ENCODE measurements at places on chromosomes 3 and 15.
A peak's percentile ranks its signal among the peaks of the same experiment; 100 is the strongest.

DNA sequence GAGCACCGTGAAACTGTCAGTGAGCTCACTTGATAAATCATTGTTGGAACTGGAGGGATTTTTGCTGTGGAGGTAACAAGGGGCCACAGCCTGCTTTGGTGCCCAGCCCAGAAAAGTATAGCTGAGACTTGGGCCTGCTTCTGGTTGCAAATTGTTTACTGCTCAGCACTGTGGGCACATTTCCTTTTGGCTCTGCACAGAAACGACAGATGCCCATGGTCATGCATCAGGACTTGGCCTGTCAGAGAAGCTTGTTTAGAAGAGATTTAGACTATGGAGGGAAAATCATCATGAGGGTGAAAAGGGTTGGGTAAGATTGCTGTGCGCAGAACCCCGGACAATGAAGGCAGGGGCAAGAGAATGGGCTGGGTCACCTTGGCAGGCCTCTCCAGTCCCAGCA, 286.1 kb upstream of the CTNNB1 start:
- no peak for DNase-seq

DNA sequence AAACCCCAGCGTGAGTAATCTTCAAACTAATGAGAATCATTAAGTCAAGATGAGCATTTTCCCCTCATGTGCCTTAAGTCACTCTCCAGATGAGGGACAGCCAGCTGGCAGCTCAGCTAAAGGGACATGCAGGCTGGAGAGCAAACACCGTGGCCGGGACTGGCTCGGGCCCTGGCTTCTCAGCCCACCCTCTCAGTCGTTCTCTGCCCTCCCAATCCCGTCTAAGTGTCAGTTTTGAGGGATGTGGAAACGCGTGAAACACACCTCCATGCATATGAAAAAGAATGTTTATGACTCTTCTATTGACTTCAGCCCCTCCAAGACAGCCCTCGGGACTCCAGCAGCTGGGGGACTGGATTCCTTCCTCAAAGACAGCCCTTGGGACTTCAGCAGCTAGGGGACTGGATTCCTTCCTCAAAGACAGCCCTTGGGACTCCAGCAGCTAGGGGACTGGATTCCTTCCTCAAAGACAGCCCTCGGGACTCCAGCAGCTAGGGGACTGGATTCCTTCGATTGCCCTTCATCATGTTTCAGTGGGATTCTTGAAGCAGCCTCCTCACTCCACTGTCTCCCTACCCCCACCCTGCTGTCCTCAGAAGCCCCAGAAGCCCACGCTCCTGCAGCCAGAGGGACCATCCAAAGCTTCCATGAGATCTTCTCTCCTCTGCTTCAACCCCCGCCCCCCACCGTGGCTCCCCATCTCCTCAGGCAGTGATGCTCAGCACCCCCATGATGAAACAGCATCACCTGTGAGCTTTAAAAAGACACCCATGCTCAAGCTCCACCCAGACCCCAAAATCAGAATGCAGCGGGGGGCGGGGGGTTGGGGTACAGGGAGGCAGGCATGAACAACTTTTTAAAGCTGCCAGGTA, 228.9 kb downstream of the XXYLT1 start:
- no peak for DNase-seq

DNA sequence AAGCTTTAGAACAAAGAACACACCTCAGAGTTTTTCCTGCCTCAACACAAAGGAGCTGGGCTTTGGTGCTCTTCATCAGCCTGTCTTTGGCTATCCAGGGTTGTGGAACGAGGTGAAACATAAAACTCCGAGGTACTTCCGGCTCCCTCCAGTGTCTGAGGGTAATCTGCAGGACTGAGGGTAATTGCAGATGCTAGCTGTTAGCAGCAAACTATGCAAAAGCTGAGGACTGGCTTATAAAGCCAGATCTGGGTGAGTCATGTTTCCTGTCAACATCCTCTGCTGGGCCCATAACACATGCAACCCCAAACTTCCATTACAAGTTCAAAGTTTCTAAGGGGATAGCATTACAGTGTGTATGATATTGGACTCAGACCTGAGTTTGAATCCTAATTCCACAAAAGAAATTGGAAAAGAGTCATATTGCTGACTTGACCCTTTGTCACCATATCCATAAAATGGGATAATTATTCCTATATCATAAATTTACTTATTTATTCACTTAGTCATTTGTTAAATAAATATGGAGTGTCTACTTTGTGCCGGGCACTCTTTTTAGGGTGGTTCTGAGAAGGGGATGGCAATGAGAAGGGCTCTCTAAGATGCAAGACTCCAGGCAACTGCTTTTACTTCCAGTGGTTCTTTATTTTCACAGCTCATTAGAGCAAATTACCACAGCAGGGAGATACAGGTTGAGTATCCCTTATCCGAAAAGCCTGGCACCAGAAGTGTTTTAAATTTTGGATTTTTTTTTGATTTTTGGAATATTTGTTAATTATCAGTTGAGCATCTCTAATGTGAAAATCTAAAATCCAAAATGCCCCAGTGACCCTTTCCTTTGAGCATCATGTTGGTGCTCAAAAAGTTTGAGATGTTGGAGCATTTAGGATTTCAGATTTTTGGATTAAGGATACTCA, 9.5 kb upstream of the TRIM69 start:
- DNase-seq, result peak; percentile 83

- DNase-seq, result no peak
Measured at GRCh38 chr3:176037636-176038035, 1159.6 kb downstream of the TBL1XR1 start.

- no peak for DNase-seq
Measured at GRCh38 chr3:15578289-15578867, 23.0 kb downstream of the HACL1 start.

GRCh38 chr3:104646196-104646595, 720.5 kb upstream of the ALCAM start:
- no peak for DNase-seq

DNA sequence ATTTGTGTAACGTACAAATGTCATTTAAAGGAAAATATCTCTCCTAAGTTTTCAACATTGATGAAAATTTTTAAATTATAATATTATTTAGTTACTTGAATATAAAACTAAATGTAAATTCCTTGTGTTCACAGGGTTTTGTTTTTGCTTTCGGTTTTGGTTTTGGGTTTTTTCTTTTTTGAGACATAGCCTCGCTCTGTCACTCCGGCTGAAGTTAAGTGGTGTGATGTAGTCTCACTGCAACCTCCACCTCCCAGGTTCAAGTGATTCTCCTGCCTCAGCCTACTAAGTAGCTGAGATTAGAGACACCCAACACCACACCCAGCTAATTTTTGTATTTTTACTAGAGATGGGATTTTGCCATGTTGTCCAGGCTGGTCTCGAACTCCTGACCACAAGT, 79.3 kb upstream of the TCF12 start:
- DNase-seq, result no peak

DNA sequence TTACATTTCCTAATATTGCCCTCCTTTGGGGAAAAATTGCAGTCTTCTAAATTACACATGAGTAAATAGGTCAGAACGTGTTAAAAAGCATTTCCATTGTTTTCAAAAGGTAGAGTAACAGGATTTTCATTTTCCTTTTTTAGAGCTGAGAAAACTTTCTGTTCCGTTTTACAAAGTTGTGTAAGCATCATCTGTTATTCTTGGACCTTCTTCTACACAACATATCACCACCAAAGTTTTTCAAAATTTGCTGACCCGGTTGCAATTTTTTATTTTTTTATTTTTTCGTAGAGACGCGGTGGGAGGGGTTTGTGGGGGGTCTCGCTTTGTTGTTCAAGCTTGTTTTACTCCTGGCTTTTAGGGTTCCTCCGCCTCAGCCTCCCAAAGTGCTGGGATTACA, 1.1 kb downstream of the CCDC39 start:
- no peak for DNase-seq

- peak; percentile 61 for DNase-seq
Measured at GRCh38 chr3:178036451-178037144, 499.6 kb upstream of the KCNMB2 start.

DNA sequence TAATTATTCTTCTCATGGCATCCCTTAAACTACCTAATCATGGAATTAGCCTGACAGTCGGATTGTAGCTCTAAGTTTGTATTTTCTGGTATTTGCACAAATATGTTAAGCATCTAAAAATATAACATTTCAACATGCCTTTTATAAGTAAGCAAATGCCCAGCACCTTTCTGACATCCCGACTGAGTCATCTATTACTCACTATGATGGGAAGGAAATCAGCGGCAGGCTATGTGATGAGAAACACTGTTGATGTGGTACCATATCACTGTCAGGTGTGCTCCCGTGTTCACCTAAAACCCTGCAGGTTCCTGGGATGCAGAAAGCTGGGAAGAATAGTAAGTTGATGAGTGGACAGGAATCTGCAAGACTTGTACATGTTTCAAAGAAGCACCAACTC, 367.8 kb upstream of the IL12A start:
- DNase-seq, result peak; percentile 52

- no peak for DNase-seq
Measured at GRCh38 chr3:63876260-63876659, 12.6 kb downstream of the ATXN7 start.

DNA sequence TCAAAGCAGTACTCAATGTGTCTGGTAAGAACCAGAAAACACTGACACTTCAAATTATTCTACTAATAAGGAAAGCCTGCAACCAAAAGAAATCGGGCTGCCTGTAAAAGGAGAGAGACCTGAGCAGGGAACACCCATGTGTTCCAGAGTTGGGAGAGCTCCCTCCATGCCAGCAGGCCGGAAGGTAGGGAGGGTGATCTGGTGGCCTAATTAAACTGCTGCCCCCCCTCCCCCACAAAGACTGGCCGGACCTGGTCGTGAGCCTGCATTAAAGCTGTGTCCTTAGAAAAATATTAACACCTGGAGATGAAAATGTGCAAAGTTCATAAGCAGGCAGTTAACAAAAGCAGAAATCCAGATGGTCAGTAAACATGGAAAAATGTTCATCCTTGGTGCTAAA, 170.6 kb upstream of the BHLHE40 start:
- DNase-seq, result no peak

GRCh38 chr15:80250614-80251427, 1.2 kb downstream of the CTXND1 start:
- no peak for DNase-seq

GRCh38 chr3:51679318-51679717, 8.3 kb downstream of the TEX264 start:
- DNase-seq, result no peak

DNA sequence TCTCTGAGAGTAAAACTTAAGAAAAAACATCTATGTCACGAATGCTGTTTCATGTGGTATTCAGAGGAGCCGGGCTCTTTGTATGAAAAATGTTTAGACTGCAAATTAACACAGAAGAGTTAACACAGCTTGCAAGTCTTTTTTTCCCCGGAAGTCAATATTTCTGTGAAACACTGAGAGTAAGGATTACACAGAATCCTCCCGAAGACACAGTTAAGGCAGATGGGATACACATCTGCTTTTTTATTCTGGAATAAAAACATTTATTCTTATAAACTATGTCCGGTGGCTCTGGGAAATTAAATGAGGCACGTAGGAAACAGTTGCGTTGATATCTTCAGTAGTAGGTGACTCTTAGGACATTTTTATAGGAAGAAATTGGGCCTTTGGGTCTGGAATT, 180.6 kb downstream of the PTPRG start:
- no peak for DNase-seq

- no peak for DNase-seq
Measured at GRCh38 chr3:54663501-54664011, 264.3 kb downstream of the LRTM1 start.

DNA sequence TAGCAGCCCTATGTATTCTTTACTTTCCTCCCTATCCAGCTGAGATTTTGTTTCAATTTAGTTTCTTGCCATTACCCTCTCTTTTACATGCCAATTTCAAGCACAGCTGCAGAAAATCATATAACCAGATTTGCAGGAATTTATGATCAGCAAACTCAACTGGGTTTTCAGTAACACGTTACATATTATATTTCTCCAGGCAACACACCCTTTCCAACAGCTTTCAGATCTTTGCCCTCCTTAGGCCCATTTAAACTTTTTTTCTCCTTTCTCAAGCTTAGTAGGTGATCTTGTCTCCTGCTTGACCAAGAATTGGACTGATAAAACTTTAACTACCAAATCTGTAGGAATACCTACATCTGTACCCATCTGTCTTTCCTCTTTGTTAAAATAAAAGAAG, 23.6 kb downstream of the GOLM2 start:
- no peak for DNase-seq

GRCh38 chr3:15810702-15811101, 12.9 kb upstream of the ANKRD28 start:
- DNase-seq, result no peak

DNA sequence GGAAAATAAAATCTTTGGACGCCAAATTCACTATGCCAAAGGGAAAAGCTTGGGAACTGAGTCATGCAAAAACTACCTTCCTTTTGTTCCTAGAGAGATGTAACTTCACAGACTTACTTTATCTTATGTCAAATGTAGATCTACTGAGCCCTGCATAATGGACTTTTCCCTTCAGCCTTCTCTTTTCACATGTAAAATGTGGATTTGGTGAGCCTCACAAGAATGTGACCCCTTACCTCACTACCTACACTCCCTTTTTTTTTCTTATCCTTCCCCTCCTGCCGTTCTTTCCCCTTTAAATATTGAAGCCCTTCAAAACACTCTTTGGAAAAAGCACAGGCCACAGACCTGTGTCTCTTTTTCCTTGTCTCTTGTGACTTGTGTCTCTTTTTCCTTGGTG, 14.0 kb upstream of the PCCB start:
- DNase-seq, result no peak

GRCh38 chr3:120129718-120130513, 35.7 kb upstream of the GSK3B start:
- no peak for DNase-seq

DNA sequence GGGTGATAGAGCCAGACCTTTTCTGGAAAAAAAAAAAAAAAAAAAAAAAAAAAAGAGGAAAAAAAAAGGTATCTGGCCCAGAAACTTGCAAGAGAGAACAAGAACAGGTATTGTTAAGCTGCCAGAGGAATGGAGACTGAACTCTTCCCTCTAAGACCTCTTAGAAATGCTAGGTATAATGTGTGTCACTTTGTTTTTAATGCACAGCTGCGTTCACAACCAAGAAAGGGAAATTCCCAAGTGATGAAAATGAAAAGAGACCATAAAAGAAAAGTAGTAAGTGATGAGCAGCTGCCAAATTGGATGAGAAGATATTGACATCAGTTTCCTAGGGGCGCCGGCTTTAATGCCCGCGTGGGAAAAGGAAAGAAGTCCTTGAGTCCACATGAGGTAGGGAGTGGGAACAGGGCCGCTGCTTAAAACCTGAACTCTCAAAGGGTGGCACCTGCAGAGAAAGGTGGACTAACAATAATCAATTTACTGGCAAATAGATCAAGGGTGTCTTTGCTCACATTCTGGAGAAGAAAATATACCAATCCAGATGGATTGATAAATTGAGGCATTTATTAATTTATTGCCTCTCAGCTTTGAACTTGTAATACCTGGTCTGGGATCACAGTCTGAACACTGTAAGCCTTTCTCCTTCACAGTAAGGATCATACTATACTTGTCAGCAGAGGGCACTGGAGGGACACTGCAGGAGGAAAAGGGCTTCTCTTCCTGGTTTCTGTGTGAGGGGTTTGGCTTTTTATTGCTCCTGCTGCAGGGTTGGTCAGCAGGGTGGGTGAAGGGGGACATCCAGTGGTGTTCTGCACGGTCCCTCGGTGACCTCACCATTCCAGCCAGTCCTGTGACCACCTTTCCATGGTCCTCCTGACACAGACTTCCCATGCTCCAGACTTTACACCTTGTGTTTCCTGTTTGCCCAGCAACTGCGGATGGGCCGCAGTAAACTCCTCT, 131.6 kb downstream of the AQP9 start:
- DNase-seq, result peak; percentile 5

- DNase-seq, result no peak
Measured at GRCh38 chr15:39756806-39757522, 25.7 kb downstream of the FSIP1 start.
